ENCODE measurements at places on chromosomes 4 and X.

- H3K4me1 ChIP-seq, result peaks cover 2% of the 10 kb centered on the region
- H3K27me3 ChIP-seq, result no peaks in the 10 kb centered on the region
- H3K4me3 ChIP-seq, result no peak overlapping the region
- H3K27ac ChIP-seq, result no peak overlapping the region
These were observed 142.1 kb downstream of the TBL1X start for GRCh38 chrX:9606971-9607370.

DNA sequence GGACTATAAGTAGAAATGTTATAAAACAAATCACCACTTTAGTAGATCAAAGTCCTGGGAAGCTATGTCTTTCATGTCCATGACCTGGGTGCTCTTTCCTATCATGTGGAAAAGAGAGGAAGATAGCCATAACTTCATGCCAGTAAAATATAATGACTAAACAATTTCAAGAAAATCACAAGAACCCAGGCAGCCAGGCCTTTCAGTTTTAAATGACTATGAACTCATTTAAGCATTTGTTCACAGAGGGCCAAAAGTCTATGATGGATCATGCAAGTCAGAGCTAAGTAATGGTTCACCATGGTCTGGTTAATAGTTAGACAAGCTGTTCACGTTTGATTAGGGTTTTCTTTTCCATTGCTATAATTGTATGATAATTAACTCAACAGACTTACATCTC lies 155.8 kb downstream of the PPARGC1A start:
- H3K36me3 ChIP-seq, result no peaks in the 10 kb centered on the region
- no peaks in the 10 kb centered on the region for H3K4me1 ChIP-seq
- no peak overlapping the region for H3K4me3 ChIP-seq
- no peak overlapping the region for H3K27ac ChIP-seq

- H3K4me3 ChIP-seq, result no peak overlapping the region
- H3K27me3 ChIP-seq, result no peaks in the 10 kb centered on the region
- no peaks in the 10 kb centered on the region for H3K4me1 ChIP-seq
- DNase-seq, result no peak
These were observed 327.8 kb downstream of the PDGFC start for GRCh38 chr4:156643826-156644225.

DNA sequence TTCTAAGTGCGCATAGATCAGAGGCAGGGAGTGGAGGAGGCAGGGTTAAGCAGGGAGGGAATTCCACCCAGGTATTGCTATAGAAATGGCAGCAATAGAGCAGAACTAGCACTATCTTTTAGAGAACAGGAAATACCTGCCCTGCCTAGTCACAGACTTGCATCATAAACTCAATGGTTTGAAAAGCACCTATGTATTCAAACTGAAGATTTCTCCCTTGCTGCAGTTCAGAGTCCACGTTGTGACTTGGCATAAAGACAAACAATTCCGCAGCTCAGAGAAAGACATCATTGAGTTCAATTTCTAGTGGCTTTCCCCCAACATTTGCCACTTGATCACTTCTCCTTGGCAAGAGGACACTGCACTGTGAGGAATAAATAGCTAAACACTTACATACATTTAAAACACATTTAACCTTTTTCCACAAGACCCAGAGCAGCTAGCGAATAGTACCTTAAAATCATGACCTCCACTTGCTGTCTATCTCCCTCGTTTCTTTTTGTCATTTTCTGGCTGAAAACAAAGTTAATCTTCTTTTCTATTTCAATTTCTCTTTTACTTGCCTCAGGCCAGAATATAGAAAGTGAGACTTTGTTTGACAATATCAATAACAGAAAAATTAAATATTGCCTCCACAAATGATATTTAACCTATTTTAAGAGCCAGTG lies 42.4 kb downstream of the SLC7A11 start:
- H3K27me3 ChIP-seq, result no peaks in the 10 kb centered on the region
- no peaks in the 10 kb centered on the region for H3K4me1 ChIP-seq
- H3K27ac ChIP-seq, result no peak overlapping the region
- no peak overlapping the region for H3K4me3 ChIP-seq
- no peaks in the 10 kb centered on the region for H3K36me3 ChIP-seq
- DNase-seq, result no peak
